ENCODE measurements at places on chromosomes 5 and 9. TPM values are rescaled to one million over a fixed set of nuclear protein-coding genes. Genes with fewer than 3 reads are reported as not detected.

AHRR gene
- 16.7 TPM for total RNA-seq

SLIT3 gene
- total RNA-seq, result 1.8 TPM

B4GALT1 gene
- total RNA-seq, result 76.6 TPM

CARTPT gene
- total RNA-seq, result not detected

UCK1 gene
- 15.7 TPM for total RNA-seq

VLDLR gene
- total RNA-seq, result 10.3 TPM

NAA35 gene
- total RNA-seq, result 24.3 TPM

SPIN1 gene
- total RNA-seq, result 19.6 TPM
